Kidney tubule cell (primary cell): ENCODE measurements at places on chromosomes 1 and 21.

DNA sequence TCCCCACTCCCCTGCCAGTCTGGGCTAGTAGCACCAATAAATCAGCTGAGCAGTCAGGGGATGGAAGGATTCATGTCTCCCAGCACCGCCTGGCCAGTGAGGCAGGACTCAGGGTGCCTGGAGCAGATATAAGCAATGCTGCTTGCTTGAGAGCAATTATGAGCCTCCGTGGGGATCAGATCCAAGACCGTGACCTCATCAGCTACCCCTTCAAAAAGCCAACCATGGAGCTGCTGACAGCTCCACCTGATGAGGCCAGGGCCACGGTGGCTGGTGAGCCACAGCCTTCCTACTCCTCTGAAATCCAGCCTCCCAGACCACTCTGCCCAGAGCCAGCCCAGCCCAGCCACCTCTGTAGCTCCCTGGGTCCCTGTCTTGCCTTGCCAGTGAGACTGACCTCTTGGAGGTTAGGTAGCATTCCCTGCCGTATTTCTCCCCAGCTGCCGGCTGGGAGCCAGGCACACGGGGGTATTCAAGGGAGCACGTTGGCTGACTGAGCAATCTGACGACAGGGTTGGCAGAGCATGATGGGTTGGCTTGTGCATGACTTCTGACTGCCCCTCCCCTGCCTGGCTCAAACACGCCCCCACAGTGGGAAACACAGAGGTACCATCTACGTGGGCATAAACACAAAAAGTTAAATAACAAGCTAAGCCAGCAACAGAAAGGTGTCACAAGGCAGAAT, 28.4 kb downstream of the SYT2 start:
- DNase-seq, result no peak

DNA sequence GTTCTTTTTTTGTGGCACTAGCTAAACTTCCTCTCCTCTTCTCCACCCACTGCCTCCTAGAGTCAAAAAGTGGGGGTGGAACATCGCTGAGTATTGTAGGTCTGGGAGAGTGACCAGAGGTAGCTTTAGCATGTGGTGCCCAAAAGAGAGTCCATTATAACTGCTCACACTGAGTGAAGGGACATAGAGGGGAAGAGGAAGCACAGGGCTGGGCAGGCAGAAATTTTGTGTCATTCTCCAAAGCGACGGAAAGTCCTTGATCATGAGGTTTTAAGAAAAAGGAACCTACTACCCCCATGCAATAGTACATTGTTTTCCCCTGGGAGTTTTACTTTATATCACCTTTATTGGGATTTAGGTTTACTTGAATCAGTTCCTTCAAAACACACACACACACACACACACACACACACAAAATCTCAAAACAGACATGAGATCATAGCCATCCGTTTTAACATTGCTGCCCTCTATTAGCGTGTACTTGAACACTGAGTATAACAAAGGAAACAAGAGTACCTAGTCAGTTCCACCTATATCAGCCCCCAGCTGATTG, 4.1 kb downstream of the CD84 start:
- no peak for DNase-seq

- DNase-seq, result no peak
Measured at GRCh38 chr1:69994241-69994640, 211.1 kb downstream of the LRRC40 start.

- peak; percentile 68 for DNase-seq
Measured at GRCh38 chr1:25522031-25522655, 21.3 kb upstream of the LDLRAP1 start.

- no peak for DNase-seq
Measured at GRCh38 chr1:246470585-246470984, 36.5 kb downstream of the SMYD3 start.
